Ammon's horn (tissue), 1 donor: ENCODE measurements at places on chromosomes 4 and X.

GRCh38 chr4:144185086-144185485 is 44.6 kb upstream of the GYPA start:
- DNase-seq: no peak

- DNase-seq: no peak
Observed at GRCh38 chr4:93147524-93148212, 680.9 kb upstream of the ATOH1 start.

GRCh38 chr4:147381749-147382148 is 99.1 kb upstream of the EDNRA start:
- DNase-seq: no peak

- DNase-seq: no peak
Observed at GRCh38 chrX:101986586-101986985, 54.8 kb upstream of the ZMAT1 start.
